ENCODE measurements at places on chromosomes 3 and 15. TPM values are rescaled to one million over a fixed set of nuclear protein-coding genes. Genes with fewer than 3 reads are reported as not detected.

The FAM107A gene
- 0.05 TPM for polyA plus RNA-seq

The DNAH12 gene
- 0.01 TPM for polyA plus RNA-seq

The LRRIQ4 gene
- polyA plus RNA-seq = not detected

The KY gene
- polyA plus RNA-seq = not detected

The NEIL1 gene
- 2.8 TPM for polyA plus RNA-seq

The LMOD3 gene
- polyA plus RNA-seq = not detected

The CAPN7 gene
- polyA plus RNA-seq = 12.9 TPM

The EPHB1 gene
- polyA plus RNA-seq = 0.50 TPM

The ISL2 gene
- 7.7 TPM for polyA plus RNA-seq

The COL8A1 gene
- 213 TPM for polyA plus RNA-seq

The OR5K2 gene
- not detected for polyA plus RNA-seq

The SUSD5 gene
- polyA plus RNA-seq = 2.5 TPM

The TERC gene
- not detected for polyA plus RNA-seq

The KNSTRN gene
- polyA plus RNA-seq = 26.4 TPM

The ST3GAL6 gene
- 0.06 TPM for polyA plus RNA-seq

The C3orf49 gene
- polyA plus RNA-seq = not detected

The SH2D7 gene
- not detected for polyA plus RNA-seq
